Omental fat pad (tissue), 4 donors: ENCODE measurements at places on chromosomes 4 and X. TPM values are rescaled to one million over a fixed set of nuclear protein-coding genes. Genes with fewer than 3 reads are reported as not detected.

Gene CCNA2
- total RNA-seq, result 0.44 TPM

Gene PCDH11X
- total RNA-seq, result 0.50 TPM

GRCh38 chrX:53305219-53305995 is 24.0 kb upstream of the IQSEC2 start:
- no peak for DNase-seq

DNA sequence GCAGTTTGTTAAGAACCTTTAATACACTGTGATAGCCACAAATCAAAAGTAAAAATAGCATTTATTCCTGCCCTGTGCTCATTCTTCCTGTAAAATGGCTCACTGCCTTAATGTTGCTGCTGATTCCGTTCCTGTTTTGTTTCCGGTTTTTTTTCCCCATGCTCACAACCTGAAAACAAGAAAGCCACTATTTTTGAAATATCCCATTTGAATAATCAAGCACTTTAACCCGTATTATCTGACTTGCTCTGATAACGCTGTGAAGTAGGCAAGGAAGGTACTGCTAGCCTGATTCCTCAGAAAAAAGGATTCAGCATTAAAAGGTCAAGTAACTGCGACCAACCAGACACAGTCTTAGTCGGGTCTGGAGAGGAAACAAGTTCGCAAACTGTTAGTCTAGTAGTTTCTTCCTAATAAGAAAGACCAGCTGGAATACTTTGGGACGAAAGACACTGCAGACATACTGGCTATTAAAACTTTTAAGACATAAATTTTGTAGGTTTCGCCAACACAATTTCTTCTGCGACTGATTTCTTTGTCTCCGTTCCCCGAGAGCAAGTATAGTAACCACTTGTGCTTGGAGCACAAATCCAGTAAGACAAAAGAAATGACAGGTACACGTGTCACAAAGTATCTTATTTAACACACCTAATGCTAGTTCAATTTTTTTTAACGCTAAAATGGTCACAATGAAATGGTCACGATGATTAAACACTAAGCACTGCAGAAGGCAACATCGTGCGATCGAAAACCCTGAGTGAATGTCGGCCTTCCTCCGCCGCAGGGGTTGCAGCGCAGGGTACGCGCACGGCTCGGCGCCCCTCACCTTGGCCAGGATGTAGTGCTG is 802 bp downstream of the COX18 start:
- DNase-seq, result no peak

- no peak for DNase-seq
These were observed 107.3 kb downstream of the EFNB1 start for GRCh38 chrX:68936126-68936525.

Gene STIM2
- total RNA-seq, result 20.2 TPM

Gene UGT2B15
- not detected for total RNA-seq

- DNase-seq, result no peak
These were observed 485.6 kb upstream of the GALNT7 start for GRCh38 chr4:172683021-172683420.

DNA sequence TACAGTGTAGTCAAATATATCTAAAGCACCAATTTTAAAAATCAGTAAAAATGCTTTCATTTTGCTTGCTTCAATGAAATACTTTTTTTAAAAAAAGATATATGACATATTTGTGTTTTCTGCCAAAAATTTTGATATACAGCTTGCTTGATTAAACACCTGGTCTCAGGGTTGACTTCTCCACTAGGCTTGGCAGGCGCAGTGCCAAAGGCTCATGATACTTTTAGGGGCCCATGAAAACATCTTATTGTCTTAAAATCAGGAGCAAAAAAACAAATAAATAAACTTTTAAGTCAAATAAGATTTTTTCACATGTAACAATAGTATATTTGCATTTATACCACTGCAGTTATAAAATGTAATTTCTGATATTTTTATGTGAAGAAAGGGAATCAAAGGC is 95.6 kb downstream of the ADGRA3 start:
- no peak for DNase-seq

Gene AREG
- 46.2 TPM for total RNA-seq

DNA sequence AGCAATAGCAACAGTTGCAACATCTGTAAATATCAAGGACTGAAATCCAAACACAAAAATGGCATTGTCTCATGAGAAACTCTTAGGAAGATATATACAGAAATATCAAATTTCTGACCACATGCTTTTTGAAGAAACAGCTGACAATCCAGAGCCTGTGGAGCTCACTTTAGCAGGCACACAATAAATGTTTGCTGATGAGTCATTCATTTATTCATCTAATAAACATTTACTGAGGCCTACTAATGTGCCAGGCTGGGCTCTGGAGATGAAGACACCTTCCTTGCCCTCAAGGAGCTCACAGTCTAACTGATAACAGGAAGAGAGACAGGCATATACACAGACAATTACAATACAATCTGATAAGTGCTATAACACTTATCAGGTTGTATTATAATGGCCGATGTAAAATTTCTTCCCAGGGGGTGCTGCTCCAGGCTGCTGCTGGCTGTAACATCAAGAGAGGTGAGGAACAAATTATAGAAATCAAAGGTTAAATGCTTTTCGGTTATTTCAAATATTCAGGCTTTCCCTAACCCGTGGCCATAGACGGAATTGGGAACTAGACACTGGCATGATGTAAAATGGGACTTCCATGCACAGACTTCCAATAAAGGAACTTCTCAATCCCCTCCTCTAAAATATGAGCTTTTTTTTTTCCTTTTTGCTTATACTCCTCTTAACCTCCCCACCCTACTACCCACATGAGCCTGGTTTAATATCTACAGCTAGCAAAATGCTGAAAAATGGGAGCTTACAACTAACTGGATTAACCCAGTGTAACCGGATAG is 16.8 kb upstream of the ZCCHC13 start:
- DNase-seq, result no peak

Gene PDGFRA
- total RNA-seq, result 135 TPM

Gene LPAR4
- total RNA-seq, result 0.56 TPM

DNA sequence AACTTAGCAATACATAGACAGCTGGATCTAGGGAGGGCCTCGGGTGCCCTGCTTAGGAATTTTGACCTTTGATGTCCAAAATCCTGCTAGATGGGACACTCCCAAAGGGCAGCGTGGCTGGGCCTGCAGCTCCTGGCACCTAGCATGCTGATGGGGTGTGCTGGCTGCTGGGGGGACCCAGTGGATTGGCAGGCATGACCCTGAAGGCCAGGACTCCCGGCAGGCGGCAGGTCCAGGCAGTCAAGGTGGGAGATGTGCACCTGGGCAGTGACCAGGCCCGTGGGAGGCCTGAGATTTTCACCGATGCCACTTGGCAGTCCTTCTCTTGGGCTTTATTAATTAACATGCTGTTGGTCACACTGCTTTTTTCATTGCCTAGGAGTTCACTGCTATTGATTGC is 84.3 kb downstream of the PSAPL1 start:
- DNase-seq, result no peak

DNA sequence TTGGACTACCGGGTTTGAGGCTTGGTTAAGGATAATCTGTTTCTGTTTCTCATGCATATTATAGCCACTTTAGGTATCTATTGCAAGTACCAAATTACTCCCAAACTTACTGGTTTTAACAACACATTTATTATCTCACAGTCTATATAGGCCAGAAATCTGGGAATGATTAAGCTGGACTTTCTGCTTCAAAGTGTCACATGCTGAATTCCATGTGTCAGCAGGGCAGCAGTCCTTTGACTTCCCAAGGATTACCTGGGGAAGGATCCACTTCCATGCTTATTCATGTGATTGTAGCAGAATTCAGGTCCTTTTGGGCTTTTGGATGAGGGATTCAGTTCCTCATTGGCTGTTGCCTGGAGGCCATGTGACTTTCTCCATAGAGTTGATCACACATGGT is 349.0 kb upstream of the TRAM1L1 start:
- no peak for DNase-seq

GRCh38 chr4:21769404-21770147 is 179.0 kb downstream of the KCNIP4 start:
- no peak for DNase-seq

DNA sequence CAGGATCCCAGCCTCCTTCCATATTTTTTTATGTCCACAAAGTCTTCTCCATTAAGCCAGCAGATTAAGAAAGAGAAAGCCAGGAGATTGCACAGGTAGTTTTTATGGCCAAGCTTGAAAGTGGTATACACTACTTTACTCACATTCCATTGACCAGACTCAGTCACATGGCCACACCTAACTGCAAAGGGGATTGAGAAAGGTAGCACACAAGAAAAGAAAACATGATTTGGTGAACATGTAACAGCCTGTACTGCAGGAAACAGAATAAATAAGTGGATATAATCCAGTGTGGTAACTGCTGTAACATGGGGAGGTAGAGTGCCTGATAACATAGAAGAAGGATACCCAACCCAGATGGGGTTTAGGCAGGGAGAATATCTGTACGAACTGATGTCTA is 43.9 kb downstream of the HOPX start:
- DNase-seq, result no peak

Gene SPIN2A
- 1.3 TPM for total RNA-seq

Gene USP17L27
- total RNA-seq, result not detected

Gene CYBB
- total RNA-seq, result 71.9 TPM

Gene NDNF
- 0.84 TPM for total RNA-seq

- DNase-seq, result no peak
These were observed 26.7 kb downstream of the NR3C2 start for GRCh38 chr4:148415500-148415899.

GRCh38 chrX:124300405-124300804 is 32.1 kb upstream of the TEX13D start:
- DNase-seq, result no peak

Gene TLR10
- total RNA-seq, result 0.19 TPM

Gene CT45A3
- not detected for total RNA-seq

GRCh38 chr4:13483136-13483767 is 888 bp downstream of the RAB28 start:
- no peak for DNase-seq

- DNase-seq, result no peak
These were observed 5.1 kb upstream of the TNIP2 start for GRCh38 chr4:2761035-2761923.

Gene KLB
- total RNA-seq, result 14.7 TPM

Gene SPANXA2
- total RNA-seq, result not detected

Gene HAUS3
- 27.6 TPM for total RNA-seq

DNA sequence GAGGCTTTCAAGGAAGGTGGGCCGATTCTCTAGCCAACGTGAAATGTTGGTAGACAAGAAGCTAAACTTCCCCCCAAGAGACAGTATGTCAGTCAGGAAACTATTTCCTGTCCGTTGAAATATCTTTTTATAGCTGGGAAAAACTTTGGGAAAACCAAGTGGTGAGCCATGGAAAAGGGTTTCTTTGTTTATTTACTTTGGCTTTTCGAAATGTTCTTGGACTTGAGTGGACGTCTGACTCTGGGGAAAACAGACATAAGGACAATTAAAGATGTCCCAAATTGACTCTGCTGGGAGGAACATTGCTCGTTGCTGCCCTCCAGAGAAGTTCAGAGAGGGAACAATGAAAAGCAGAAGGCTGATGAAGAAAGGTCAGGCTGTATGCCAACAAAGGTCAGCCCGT is 295.4 kb downstream of the RAPGEF2 start:
- no peak for DNase-seq

Gene EDNRA
- 6.4 TPM for total RNA-seq

Gene MMRN1
- total RNA-seq, result 8.0 TPM

- no peak for DNase-seq
These were observed 173.8 kb downstream of the MSN start for GRCh38 chrX:65841263-65841662.

DNA sequence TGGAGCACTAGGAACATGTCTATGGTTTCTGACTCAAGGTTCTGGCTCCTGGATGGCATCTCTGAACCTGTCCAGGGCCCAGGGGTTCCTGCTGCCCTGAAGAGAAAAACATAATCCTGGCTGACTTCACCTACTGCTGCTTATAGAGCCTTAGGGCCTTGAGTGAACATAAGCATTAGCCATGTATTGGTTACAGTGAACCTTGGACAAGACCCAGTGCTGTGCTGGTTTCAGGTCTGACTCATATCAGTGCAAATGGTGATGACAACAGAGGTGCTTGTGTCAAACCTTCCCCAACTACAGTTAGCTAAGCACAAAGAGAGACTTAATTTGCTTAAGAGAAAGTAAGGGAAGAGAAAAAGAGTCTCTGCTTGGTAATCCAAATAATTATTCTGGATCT is 1047.2 kb downstream of the GLUD2 start:
- no peak for DNase-seq

Gene CENPU
- 1.3 TPM for total RNA-seq

- no peak for DNase-seq
These were observed 22.4 kb downstream of the GAB1 start for GRCh38 chr4:143358923-143359643.

- DNase-seq, result no peak
These were observed 138.7 kb downstream of the INPP4B start for GRCh38 chr4:142707401-142707800.

GRCh38 chr4:23667659-23668058 is 222.2 kb downstream of the PPARGC1A start:
- DNase-seq, result no peak
